ENCODE measurements at places on chromosomes 1 and 21.
A peak's percentile ranks its signal among the peaks of the same experiment; 100 is the strongest.

DNA sequence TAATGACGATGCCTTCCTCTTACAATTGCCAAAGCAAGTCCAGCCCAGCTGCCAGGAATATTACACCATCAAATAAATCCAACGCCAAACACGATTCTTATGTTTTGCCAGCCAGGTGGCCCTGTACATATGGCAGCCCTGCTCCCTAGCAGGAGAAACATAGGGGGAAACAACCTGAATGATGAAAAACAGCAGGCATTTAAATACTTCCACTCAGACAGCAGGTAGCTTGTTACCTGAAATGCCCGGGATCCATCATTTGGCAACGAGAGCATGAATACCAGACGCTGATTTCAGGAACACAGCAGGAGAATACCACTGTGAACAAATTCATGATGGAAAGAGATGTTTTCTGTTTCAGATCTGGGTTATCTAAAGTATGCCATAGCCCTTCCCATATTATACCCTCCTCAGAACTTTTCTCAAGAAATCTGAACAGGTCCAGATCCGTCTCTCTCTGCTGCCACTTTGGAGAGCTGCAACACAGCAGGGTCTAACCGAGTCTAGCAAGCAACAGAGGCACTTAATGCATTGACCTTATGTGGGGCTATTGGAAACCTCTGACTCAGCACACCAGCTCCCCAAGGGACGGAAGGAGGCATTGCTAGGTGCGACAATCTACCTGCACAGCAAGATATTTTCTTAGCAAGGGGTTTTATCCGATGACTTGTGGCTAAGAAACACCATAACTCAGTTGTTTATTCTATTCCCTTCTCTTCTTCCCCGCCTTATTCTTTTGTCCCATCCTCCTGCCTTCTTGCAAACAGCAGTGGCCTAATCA, 166.3 kb downstream of the BARHL2 start:
- DNase-seq: no peak

DNA sequence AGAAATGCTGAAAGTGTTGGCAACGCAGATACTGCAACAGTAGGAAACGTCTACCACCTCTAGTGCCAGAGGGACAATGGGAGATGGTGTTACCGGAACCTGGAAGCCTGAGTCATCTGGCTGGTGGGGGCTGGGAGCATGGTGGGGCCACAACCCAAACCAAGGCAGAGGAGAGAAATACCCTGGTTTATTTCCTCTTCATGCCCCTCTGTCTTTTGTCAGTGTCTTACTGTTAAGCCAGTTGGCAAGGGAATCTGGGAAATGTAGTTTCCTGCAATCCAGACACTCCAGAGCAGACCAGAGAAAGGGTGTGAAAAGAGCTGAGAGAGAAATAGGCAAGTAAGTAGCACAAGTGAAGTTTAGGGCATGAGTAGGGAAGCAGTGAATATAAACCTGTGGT, 14.8 kb downstream of the DNTTIP2 start:
- no peak for DNase-seq

DNA sequence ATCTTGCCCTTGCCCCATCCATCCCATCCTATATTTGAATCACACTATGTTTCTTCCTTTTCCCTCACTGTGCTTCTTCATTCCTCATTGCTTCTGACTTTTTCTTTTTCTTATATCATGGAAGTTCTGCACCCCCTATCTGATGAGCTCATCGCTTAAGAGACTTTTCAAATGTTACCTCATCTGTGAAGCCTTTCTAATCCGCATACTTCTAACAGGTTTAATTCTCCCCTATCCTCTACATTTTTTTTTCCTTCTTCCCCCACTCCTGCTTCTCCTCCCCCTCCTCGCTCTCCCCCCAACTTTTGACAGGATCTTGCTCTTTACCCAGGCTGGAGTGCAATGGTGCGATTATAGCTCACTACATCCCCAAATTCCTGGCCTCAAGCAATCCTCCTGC, 39.5 kb downstream of the OSBPL9 start:
- no peak for DNase-seq

- no peak for DNase-seq
These were observed 17.3 kb upstream of the TRIM67 start for GRCh38 chr1:231144416-231145193.

DNA sequence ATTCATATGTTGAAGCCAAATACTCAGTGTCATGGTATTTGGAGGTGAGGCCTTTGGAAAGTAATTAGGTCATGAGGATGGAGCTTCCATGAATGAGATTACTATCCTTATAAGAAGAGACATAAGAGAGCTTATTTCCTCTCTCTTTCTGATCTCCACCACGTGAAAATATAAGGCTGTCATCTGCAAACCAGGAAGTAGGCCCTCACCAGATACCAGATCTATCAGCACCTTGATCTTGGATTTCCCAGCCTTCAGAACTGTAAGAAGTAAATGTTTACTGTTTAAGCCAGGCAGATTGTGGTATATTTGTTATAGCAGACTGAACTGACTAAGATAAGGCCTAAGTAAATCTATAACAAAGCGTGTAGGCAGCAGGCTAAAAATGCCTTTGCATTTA, 25.3 kb downstream of the RBM11 start:
- no peak for DNase-seq

GRCh38 chr1:147754661-147755060, 5.7 kb downstream of the GJA5 start:
- DNase-seq: no peak

- peak; percentile 48 for DNase-seq
These were observed 30.9 kb downstream of the MAPKAPK2 start for GRCh38 chr1:206715552-206716158.

DNA sequence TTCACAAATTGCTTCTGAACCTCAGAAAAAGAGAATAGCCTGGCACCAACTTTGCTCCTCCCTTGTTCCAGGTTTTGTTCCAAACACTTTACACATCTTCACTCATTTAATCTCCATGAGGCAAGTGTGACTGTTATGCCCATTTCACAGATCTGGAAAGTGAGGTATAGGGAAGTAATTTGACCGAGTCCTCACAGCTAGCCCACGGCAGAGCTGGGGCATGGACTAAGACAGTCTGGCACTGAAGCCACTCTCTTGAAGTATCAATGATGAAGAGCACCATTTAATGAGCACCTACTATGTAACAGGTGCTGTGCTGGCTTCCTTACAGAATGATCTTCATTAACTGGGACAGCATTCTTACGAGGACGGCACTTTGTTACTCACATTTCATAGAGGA, 19.0 kb downstream of the C1QB start:
- no peak for DNase-seq

DNA sequence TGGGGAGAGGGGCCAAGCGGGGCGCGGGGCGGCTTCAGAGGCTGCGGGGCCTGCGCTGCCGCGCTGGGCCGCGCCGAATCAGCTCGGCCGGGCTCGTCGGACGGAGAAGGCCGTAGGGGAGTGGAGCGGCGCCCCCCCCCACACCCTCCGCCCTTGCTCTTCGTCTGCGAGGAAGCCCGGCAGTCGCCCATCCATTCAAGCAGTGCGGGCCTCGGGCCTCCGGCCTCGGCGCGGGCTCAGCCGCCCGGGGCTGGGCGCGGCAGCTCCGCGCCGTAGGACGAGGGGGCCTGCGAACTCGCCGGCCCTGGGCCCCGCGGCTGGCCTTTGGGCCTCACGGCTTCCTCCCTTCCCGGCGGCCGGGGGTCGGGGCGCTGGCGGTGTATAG, 564 bp downstream of the CTPS1 start:
- no peak for DNase-seq

DNA sequence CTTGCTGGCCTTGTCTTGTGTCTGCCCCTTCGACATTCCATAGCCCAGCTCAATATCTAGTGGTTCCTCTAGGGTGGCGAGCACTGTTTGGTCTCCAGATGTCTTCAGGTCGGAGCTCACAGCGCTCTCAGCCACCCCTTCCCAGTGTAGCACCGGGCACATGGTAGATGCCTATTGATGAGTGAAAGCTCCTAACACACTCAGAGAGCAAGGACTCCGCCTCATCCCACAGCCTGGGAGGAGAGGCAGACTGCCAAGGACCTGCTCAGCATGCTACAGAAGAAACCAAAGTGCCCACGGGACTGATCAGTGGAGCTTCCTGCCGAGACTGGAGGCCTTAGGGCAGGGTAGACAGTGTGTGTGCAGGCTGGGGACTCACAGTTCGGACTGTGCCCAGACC, 10.9 kb downstream of the PCSK9 start:
- DNase-seq: no peak

GRCh38 chr1:39816415-39817090, 27.9 kb upstream of the BMP8B start:
- DNase-seq: peak; percentile 61

- no peak for DNase-seq
These were observed 18.2 kb upstream of the AHCTF1 start for GRCh38 chr1:246949956-246950355.

GRCh38 chr1:86754265-86754974, 50.0 kb downstream of the SH3GLB1 start:
- DNase-seq: no peak

DNA sequence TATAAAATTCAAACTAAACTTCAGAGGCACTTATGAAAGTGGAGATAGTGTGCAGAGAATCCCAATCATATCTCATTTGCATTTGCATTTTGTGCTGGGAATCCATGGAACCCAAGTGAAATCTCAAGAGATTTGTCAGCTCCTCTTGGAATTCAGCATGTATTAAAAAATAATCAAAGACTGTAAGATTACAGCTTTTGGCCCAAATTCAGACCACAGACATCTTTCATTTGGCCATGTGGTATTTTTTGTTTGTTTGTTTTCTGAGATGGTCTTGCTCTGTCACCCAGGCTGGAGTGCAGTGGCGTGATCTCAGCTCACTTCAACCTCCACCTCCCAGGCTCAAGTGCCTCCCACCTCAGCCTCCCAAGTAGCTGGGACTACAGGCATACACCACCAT, 3.8 kb upstream of the CACYBP start:
- DNase-seq: no peak

GRCh38 chr1:53442299-53442698, 16.9 kb upstream of the DMRTB1 start:
- no peak for DNase-seq

- DNase-seq: no peak
These were observed 154.2 kb upstream of the RUNX1 start for GRCh38 chr21:35203093-35203977.

DNA sequence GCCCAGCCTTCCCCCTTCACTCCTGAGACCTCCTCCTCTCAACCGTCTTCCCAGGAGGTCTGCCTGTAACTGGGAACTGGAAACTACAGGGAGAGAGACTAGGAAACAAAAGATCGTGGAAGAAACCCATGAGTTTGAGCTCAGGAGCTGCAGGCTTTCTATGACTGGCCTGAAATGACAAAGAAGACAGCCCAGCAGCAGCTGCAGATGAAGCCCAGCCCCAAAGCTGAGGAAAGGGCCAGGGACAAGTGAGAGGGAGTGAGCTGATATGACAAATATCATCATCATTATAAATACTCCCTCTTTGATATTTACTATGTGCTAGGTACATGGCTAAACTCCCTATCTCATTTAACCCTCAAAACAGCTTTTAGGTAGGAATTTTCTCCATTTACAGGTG, 142.6 kb upstream of the CTTNBP2NL start:
- no peak for DNase-seq

DNA sequence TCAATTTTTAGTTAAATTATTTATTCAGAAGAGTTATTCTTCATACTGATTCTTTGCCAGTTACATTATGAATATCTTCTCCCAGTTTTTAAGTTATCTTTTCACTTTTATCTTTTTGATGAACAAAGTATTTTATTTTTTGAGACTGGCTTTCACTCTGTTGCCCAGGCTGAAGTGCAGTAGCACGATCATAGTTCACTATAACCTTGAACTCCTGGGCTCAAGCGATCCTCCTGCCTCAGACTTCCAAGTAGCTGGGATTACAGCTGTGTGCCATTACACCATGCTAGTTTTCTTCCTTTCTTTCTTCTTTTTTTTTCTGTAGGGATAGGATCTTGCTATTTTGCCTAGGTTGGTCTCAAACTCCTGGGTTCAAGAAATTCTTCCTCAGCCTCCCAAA, 3.5 kb downstream of the GORAB start:
- DNase-seq: no peak

- DNase-seq: no peak
These were observed 8.0 kb downstream of the ALPL start for GRCh38 chr1:21517161-21517589.

GRCh38 chr21:43965911-43966585, 46.1 kb upstream of the TRAPPC10 start:
- no peak for DNase-seq

- DNase-seq: no peak
These were observed 118.0 kb upstream of the MARK1 start for GRCh38 chr1:220409771-220410595.

DNA sequence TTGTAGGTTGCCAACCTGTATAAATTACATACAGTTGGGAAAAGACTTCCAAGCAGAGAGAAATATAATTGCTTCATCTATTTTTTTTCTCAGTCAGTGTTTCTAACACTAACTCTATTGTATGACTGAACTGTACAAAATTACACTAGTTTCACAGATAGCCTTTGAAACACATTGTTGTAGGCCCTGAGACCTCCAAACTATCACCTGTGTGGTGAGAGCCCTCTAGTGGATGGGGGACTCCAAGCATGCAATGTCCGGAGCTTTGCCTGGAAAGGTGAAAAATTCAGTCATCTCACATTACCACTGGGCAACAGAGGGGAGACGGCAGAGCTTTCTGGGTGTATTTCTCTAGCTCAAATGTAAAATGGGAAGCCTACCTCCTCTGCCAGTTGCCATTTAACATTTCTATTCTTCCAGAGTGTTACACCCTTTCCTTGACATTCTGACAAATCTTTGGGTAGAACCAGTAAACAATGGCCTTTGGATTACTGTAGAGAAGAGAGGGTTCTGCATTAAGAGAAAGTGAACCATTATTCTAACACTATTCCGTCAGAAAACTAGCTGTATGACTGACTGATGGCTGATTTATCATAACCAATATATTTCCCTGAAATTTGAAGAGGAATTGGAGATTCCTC, 212.2 kb downstream of the LYPLAL1 start:
- no peak for DNase-seq

DNA sequence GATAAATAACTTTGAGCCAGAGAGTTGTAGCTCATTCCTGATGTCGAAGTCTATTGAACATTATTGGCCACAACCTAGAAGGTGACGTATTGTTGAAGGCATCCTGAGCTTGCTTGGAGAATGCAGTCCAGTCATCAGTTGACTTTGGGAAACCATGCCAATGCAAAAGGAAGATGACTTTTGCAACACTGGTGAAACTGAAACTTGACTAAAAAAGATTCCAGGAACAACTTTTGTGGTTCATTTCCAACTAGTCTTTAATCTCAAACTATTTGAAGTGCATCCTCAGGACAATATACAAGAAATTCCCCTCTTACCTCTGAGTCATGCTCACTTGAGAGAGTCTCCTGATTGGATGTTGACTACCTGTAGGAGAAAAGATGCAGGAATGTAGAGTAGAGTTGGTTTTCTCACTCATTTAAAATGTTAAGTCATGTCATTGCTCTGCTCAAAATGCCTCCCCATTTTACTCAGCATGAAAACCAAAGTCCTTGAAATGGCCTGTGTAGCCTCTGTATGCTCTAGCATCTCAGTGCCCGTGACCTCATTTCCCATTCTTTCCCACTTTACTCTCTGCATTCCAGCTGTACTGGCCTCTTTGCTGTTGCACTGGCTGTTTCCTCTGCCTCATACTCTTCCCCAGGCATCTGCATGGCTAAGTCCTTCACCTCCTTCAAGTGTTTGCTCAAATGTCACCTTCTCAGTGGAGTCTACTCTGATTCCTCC, 24.4 kb upstream of the LEPR start:
- no peak for DNase-seq

- no peak for DNase-seq
These were observed 75.6 kb downstream of the SYT6 start for GRCh38 chr1:114078116-114078515.
